ENCODE measurements at places on chromosomes 7 and 10.

DNA sequence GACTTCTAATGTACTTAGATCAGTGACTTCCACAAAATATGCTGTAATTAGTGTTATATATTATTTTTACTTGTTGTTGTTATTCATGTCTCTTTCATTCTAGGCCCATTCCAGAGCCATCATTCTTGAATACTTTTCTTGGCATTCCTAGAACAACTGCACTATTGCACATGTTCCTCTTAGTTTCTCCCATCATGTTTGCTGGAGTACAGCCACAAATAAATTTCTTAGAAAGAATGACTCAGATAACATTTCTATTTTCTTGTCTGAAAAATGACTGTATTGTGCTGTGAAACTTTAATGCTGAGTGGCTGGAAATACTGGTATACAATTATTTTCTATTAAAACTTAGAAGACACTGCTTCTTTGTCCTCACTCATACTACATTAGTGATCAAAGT is 651.0 kb upstream of the STEAP1 start:
- no peaks in the 10 kb centered on the region for H3K27me3 ChIP-seq
- no peaks in the 10 kb centered on the region for H3K4me1 ChIP-seq
- no peak overlapping the region for H3K4me3 ChIP-seq
- no peak overlapping the region for H3K27ac ChIP-seq
- no peak for DNase-seq

- H3K4me1 ChIP-seq = peaks cover 19% of the 10 kb centered on the region
- peak overlapping the region; percentile 21 for H3K4me3 ChIP-seq
- no peak for DNase-seq
- peak overlapping the region; percentile 65 for H3K27ac ChIP-seq
- no peaks in the 10 kb centered on the region for H3K27me3 ChIP-seq
- peaks cover 2% of the 10 kb centered on the region for H3K36me3 ChIP-seq
Measured at GRCh38 chr10:14742815-14743214, 31.9 kb downstream of the FAM107B start.

DNA sequence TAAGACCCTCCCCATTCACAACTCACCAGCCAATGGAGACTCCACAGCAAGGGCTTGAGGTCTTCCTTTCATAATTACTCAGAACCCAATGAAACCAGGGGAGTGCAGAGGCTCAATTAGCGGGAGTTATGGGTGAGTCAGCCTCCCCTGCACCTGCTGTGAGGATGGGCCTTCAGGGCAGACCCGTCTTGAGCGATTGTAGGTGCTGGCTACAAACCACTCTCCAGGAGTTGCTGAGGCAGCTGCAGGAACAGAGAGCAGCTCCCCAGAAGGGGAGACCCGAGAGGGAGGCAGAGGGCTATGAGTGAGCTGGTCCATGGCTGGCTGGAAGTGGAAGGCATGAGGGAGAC is 58.5 kb upstream of the SORCS3 start:
- H3K27ac ChIP-seq = no peak overlapping the region
- H3K36me3 ChIP-seq = no peaks in the 10 kb centered on the region
- peaks cover 9% of the 10 kb centered on the region for H3K27me3 ChIP-seq
- DNase-seq = no peak
- H3K4me1 ChIP-seq = no peaks in the 10 kb centered on the region
- H3K4me3 ChIP-seq = no peak overlapping the region

- H3K36me3 ChIP-seq = peaks cover 27% of the 10 kb centered on the region
- H3K4me3 ChIP-seq = no peak overlapping the region
- peaks cover 22% of the 10 kb centered on the region for H3K4me1 ChIP-seq
- no peaks in the 10 kb centered on the region for H3K27me3 ChIP-seq
Measured at GRCh38 chr7:823649-824048, 8.6 kb upstream of the SUN1 start.

- peaks cover 8% of the 10 kb centered on the region for H3K27me3 ChIP-seq
- no peak for DNase-seq
Measured at GRCh38 chr10:103566536-103566935, 73.0 kb downstream of the NEURL1 start.

DNA sequence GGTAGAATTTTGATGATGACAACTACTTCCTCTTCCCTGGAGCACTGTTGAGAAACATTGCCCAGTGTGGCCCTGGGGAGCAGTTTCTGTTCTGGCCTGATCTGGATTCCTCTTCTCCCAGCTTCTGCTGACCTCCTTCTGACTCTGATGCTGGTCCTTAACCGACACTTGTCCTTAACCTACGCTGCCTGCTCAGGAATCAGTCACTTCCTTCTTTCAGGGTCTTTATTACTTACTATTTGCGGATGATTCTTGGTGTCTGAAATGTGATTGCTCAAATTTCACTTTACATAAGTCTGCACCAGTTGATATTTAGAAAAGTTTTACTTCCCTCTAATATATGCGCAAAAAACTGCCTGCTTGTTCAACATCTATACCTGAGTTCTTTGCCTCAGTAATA is 164.1 kb downstream of the PTEN start:
- H3K27ac ChIP-seq = no peak overlapping the region
- DNase-seq = no peak
- H3K4me3 ChIP-seq = no peak overlapping the region
- H3K27me3 ChIP-seq = peaks cover 3% of the 10 kb centered on the region
- peaks cover 4% of the 10 kb centered on the region for H3K4me1 ChIP-seq
